ENCODE measurements at places on chromosomes 7 and 10.

DNA sequence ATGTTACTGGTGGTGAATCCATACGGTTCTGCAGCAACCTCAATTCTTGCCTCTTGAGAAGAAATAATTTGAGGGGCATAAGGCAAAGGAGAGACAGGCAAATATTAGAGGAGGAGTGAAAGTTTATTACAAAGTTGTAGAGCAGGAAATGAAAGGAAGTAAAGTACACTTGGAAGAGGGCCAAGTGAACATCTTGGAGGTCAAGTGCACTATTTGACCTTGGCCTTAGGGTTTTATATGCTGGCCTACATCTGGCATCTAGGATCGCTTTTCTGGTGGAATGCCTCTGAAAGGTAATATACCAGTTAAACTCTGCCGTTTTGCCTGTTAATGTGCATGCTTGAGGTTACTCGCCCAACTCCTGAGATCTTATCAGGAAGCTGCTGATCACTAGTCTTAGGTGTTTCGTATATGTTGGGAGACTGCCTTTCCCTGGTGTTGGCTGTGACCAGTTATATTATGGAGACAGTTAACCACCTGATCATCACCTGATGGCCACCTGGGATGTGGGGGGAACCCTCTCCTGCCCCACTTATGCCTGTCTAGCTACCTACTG, 66.1 kb upstream of the CYP2C18 start:
- DNase-seq: no peak

GRCh38 chr10:82266438-82266837, 391.4 kb downstream of the NRG3 start:
- DNase-seq: no peak

- DNase-seq: no peak
Measured at GRCh38 chr7:102991540-102992214, 78.9 kb downstream of the LRRC17 start.

- no peak for DNase-seq
Measured at GRCh38 chr10:127853868-127854768, 38.6 kb downstream of the CLRN3 start.

- no peak for DNase-seq
Measured at GRCh38 chr7:101363734-101364374, 1.2 kb downstream of the COL26A1 start.

DNA sequence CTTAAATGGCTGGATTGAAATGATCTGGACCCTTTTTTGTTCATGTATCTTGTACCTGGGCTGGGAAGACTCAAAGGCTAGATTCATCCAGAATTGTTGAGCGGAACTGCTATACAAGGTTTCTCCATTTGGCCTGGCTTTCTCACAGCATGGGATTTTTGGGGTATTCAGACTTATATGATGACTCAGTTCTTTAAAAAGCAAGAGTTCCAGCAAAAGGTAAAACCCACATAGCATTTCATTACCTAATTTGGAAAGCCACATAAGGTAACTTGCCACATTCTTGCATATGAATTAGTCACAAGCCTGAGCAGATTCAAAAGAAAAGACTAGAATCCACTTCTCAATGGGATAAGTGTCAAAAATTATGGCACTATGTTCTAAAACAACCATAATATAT, 137.4 kb downstream of the HGF start:
- no peak for DNase-seq

All from suprapubic skin (tissue), 4 donors.